ENCODE measurements at places on chromosomes 16 and 17.
A peak's percentile ranks its signal among the peaks of the same experiment; 100 is the strongest.

DNA sequence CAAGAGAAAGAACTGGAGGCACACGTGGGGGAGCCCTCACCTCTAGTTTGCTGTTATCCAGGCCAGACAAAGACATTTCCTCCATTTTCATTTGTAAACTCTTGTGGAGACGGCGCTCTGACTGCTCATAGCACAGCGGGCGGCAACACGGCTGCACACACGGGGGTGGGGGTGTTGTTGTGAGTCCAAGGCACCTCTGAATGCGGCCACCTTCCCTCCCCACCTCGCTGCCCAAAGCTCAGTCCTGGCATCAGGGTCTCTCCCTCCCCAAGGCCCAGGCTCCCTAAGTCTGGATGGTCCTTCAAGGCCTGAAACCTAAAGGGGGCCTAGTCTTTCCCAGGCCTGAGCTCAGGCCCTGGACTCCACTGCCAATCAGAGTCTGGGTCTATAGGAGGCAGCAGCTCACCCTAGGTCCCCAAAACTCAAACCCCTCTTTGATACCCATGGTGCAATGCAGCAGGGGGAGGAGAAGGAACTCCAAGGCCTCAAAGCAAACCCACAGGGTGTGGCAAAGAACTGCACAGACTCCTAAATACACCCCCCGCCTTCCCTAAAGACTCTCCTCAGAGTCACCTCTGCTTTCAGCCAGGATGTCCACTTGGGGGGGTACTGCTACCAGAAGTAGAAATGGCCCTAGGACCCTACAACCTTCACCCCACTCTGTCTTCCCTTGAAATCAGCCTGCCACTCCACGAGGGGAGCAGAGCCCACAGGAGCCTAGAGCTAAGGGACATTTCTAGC lies 1.5 kb downstream of the ATXN7L3 start:
- DNase-seq, result peak; percentile 71

DNA sequence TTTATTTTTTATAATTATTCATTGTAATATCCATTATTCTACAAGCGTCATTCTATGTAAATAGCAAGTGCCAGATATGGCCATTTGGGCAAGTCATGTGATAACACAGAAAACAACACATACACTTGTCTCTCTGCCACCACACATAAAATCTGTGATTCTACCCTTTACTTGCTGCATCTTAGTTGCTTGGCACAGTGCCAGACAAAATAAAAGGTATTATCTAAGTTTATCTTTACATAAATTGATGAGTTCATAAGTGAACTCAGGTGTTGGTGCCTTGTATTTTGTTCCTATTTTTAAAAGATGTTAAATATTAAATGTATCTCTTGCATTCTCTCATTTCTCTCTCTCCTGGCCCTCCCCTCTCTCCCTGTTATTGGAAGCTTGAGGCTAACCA lies 1458.7 kb downstream of the CDH11 start:
- DNase-seq, result no peak

- no peak for DNase-seq
Measured at GRCh38 chr16:24125214-24125613, 130.9 kb upstream of the CACNG3 start.

DNA sequence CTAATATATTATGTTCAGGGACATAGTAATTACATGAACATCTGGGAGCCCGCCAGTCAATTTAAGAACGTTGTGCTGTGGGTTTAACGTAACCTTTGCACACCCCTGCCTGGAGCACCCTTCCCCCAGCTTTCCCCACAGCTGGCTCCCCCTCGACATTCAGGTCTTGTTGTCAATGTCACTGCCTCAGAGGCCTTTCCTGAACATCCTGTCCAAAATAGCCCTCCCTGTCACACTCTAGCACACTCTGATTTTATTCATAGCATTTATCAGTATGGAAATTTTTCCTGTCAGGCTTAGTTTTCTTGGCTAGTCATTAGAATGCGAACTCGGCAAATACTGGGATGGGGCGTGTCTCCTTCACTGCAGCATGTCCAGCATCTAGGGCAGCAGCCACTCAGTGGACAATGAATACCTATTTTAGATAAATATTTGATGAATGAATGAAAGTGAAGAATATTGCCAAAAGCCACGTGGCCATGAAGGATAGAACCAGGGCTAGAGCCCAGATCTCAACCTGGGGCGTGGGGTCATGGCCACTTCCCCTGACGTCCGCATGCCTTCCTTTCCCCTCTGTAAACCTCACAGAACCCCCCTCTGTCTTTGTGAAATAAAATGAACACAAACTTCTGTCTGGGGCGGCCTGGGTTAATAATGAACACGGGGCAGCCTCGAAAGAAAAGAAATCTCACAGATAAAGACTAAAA lies 10.5 kb downstream of the PIK3R6 start:
- no peak for DNase-seq

DNA sequence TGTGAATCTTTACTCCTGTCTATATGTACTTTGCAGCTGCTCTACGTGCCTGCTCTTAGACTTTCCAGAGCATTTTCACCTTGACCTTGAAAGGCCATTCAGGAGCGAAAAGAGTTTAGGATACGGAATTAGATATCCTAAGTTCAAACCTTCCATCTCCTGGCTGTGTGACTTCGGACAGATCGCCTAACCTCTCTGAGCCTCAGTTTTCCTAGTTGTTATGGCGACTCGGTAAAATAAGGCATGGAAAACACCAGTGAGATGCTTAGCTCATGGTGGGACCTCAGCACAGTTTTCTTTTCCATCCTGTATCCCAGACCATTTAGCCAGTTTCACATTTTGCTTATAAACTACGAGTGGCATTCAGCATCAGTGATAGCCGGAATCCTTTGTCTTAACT lies 233.7 kb downstream of the RBFOX1 start:
- DNase-seq, result no peak

GRCh38 chr16:30977502-30977901 lies 7.5 kb upstream of the HSD3B7 start:
- no peak for DNase-seq

GRCh38 chr16:78553268-78554039 lies 454.0 kb downstream of the WWOX start:
- no peak for DNase-seq

GRCh38 chr17:42908872-42909700 lies 8.5 kb downstream of the G6PC1 start:
- DNase-seq, result no peak

- no peak for DNase-seq
Measured at GRCh38 chr16:53962041-53962440, 258.1 kb downstream of the FTO start.

DNA sequence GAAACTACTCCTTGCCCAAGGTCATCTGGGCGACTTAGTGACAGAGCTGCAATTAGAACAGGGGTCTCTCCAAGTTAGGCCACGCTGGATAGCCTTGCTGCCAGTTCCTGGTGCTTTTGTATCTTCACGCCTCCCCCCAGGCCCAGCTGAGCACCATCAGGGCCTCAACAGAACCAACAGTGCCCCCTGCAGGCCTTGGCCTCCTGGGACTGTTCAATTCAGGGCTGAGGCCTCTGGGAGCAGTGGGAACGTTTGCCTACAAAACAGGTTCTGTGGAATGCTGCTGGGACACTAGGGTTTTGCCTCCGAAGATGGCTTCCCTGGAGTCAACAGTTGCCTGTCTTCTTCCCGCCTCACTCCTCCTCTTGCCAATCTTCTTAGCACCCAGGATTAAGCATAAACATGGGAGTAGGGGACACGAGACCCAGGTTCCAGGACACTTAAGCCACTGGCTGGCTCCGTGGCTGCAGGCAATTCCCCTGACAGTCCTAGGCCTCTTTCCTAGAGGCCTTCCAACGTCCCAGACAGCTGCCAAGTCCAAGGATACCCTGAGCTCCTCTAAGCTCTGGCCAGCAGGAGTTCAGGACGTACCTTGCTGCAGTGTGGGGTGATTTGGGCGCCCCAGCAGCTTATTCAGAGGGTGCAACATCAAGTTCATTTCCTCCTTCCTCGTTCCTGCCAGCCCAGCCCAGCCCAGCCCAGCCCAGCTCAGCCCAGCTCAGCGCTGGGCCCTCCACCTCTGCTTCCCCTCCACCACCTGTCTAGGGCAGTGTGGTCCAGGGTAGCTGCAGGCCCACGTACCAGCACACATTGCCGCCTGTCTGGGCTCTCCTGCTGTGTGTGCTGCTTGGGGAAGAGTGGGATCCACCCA lies 246.6 kb upstream of the RPL38 start:
- DNase-seq, result peak; percentile 47

GRCh38 chr17:15123593-15124263 lies 141.4 kb downstream of the PMP22 start:
- DNase-seq, result no peak

GRCh38 chr17:57563958-57564357 lies 181.1 kb downstream of the CCDC182 start:
- DNase-seq, result no peak

GRCh38 chr17:27601069-27601974 lies 29.7 kb upstream of the LGALS9 start:
- DNase-seq, result peak; percentile 83

DNA sequence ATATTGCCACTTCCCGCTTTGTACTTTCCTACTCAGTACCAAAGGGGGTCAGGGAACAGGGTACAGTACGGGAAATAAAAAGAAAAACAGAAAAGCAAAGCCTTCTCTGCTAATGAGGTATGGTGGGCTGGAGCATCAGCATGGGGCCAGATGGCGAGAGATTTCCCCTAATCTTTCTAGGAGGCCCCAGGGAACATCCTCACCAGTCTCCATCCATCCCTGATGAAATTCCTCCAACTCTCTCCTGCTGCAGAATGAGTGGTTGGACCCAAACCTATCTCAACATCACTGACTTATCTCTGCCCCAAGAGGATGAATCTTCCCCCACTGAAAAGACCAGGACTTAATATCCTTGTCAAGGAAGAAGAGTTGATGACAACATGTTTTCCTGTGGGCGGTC lies 185.6 kb downstream of the C16orf78 start:
- no peak for DNase-seq

- DNase-seq, result no peak
Measured at GRCh38 chr17:18019838-18020154, 19.2 kb downstream of the ATPAF2 start.

GRCh38 chr16:57645691-57646387 lies 17.4 kb downstream of the ADGRG1 start:
- no peak for DNase-seq

- no peak for DNase-seq
Measured at GRCh38 chr17:52823155-52823554, 664.6 kb upstream of the CA10 start.

- DNase-seq, result no peak
Measured at GRCh38 chr17:12415031-12415430, 250.7 kb upstream of the MYOCD start.

DNA sequence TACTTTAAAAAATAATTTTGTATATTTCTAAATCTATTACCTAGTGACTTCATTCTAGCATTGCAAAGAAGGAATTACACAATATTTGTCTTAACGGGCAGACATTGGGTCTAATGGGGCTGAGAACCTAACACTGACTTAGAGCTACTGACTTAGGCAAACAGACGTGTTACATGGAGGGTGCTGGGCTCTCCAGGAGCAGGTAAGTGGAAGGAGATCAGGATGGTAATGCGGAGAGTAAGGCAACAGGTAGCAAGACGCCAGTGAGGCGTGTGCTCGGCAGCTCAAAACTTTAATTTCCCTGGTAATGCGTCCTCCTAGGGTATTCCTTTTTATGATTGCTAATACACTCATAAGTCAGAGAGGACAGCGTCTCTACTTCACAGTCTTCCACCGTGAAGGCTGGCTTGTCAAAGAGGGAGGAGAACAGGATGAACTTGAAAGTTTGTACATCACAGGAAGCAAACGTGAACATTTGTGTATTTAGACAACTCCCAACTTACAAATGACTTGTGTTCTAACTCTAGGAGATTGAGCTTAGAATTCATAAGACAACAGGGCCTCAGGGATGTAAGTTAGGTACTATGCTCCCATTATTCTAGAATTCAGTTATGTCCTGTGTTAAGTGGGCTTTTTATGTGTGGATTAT lies 4.6 kb downstream of the KRT28 start:
- no peak for DNase-seq

DNA sequence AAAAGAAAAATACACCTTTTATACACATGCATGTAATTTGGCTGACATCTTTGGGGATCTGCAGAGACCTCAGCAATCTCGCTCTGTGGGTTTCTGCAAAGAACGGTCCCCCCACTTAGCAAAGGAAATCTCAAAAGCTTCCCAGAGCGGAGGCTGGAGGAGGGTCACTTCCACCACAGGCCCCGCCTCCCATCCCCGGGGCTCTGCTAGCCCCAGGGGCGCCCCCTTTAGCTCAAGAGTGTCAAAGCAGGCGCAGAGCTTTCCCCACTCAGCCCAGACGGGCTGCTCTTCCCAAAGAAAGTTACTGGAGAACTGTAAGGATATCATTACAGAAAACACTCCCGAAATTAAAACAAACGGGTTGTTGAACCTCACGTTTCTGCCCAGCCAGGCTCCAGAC lies 11.4 kb downstream of the SLC13A5 start:
- peak; percentile 12 for DNase-seq

GRCh38 chr16:61944004-61944403 lies 92.2 kb downstream of the CDH8 start:
- DNase-seq, result no peak

DNA sequence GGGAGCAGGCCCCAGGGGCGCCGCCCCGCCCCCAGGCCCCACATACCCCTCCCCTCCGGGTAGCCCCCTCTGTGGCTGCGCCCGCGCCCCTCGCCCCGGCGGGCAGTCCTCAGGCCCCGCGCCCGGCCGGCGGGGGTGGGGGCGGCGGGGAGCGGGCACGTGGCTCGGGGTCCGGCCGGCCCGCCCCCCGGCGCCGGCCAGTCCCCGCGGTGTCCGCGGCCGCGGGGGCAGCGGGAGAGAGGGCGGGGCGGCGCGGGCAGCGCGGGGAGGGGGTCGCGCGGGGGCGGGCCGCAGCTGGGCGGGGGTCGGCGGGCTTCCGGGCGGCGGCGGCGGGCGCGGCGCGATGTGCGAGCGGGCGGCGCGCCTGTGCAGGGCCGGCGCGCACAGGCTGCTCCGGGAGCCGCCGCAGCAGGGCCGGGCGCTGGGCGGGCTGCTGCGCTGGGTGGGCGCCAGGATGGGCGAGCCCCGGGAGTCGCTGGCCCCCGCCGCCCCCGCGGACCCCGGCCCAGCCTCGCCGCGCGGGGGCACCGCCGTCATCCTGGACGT lies 335 bp downstream of the NECAB2 start:
- no peak for DNase-seq

- DNase-seq, result no peak
Measured at GRCh38 chr17:9446528-9446927, 129.1 kb downstream of the STX8 start.

DNA sequence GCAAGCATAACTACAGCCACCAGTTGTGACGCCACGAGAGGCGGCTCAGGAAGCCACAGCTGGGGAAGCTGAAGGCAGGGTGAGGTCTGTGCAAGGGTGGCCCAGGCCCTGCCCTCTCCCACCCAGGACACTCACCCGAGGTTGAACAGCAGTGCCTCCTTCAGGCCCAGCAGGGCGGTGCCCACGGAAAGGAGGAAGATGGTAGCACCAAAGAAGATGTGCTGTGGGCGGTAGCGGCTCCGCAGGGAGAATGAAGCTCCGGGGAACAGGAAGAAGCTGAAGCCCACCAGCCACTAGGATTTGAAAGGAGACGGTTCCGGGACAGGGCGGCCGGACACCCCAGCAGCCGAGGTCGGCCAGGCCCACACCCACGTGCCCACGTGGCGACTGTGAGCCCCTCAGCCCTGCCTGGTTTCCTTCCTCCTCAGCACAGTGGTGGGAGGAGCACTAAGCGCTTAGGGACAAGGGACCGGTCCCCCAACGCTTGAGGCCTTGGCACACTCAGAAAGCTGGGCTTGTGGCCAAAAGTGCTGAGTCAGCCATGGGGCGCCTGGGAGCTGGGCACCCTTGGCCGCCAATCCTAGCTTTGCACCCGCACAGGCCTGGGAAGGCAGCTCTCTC lies 11.0 kb downstream of the CYB561 start:
- DNase-seq, result no peak
